ENCODE measurements at places on chromosomes 11 and 22.

- no peak for DNase-seq
Measured at GRCh38 chr22:42984814-42985530, 30.0 kb downstream of the PACSIN2 start.

DNA sequence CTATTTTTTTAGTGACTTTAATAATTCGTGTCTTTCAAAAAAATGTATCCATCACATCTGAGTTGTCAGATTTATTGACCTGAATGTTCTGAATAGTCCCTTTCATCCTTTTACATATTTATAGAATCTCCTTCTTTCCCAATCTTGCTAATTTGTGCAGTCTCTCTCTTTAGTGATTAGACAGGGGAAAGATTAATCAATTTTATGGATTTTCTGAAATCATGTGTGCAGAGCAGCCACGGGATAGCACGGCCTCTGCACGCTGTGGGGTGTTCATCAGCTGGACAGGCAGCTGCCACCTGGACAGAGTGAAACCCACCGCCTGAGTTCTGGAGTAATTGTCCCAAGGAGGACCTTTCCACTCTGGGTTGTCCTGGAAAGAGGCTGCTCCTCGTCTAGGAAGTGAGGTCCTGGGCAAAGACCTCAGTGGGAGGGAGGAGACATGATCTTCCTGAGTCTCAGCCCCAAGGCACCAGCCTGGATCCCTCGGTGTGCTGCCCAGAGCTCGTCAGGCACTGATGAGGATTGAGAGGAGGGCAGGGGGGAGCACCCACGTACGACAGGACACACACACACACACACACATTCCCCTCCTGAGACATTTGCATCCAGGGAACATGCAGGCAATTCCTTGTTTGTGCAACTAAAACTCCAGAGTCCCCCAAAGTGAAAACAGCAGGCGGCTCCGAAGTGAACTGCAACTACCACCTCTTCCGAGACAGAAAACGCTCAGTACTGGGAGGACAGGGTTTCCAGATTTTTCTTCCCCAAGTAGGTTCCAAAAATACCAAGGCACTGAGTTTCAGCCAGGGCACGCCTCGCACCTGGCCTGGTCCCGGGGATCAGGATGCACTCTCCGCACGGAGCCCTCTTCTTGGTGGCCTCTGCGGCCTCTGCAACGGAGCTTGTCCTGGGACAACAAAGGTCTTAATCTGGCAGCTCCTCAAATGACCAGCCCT, 22.5 kb upstream of the KRTAP5-6 start:
- DNase-seq = no peak

DNA sequence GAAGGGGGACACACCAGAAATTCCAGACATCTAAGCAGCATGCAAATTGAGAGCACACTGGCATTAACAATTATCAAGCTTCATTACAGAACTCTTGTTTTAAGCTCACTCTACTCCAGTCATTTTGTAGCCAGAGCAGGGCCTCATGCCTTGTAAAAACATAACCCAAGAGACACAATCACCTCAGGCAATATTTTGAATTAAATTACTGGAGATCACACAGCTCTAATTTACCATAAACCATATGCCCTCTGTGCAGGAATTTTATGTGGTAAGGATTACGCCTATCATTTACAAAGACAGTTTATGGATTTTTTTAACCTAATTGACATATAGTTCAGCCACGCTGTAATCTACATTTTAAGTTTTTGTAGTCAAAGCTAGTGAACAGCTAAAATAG, 414.1 kb upstream of the DDI1 start:
- DNase-seq = no peak

DNA sequence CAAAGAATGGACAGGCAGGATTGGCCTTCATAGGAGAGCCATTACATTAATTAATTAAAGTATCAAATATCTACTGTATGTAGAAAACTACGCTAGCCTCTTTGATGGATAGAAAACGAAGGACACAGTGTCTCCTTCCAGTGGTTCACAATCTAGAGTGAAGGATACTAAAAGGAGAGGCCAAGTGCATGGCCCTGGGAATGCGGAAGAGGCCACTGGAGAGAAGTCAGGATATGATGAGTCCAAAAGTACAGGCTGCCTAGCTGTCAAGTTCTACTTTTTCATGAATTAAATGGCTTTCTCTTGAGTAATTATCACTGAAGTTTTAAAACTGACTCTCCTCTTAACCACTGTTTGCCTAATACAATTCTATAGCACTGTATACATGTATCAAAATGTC, 41.9 kb downstream of the ATG16L2 start:
- DNase-seq = no peak

GRCh38 chr22:28443526-28443876, 236.1 kb downstream of the TTC28 start:
- DNase-seq = peak; percentile 43

DNA sequence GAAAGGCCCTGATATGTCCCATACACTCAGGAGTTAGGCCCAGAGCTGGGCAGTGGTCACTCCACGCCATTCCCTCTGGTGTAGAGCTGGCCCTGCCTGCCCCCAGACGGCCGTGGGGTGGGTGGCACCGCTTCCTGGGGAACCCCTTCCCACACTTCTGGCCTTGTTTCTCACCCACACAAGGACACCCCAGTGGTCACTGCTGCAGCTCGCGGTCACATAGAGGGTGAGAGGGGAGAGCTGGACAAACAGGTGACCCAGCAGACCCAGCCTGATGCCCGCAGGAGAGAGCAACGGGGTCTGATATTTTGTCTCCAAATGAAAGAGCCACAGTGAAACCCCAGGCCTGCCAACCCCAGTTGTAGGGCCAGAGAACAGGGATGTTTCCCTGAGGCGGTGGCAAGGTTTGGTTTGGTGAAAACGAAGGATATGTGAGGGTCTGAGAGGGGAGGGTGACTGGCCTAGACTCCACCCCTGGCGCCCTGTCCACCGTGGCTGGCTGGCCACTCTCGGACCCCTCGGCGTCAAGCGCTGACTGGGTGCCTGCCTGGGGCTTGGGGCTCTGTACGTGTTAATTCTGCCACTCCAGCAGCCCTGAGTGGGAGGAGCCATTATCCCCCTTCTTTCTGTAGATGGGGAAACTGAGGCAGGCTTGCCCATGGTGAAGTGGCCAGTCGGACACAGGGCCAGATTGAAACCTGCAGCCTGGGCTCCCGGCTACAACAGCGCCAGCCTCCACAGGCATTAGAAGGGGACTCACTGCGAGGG, 71.0 kb upstream of the PPARA start:
- DNase-seq = no peak
